Stimulated activated CD4-positive, alpha-beta T cell treated with anti-CD3 and anti-CD28 coated beads, Interleukin-1b, Interleukin-23, amount 100 ng/mL, for 4 hours (primary cell): ENCODE measurements at places on chromosomes 6 and 20.

- no peak for DNase-seq
Observed at GRCh38 chr20:40467703-40468411, 221.2 kb downstream of the MAFB start.

- no peak for DNase-seq
Observed at GRCh38 chr6:16265351-16266341, 27.3 kb downstream of the GMPR start.

- DNase-seq = no peak
Observed at GRCh38 chr20:6852478-6852877, 85.0 kb downstream of the BMP2 start.

- no peak for DNase-seq
Observed at GRCh38 chr6:74404366-74404765, 708.4 kb downstream of the CD109 start.

DNA sequence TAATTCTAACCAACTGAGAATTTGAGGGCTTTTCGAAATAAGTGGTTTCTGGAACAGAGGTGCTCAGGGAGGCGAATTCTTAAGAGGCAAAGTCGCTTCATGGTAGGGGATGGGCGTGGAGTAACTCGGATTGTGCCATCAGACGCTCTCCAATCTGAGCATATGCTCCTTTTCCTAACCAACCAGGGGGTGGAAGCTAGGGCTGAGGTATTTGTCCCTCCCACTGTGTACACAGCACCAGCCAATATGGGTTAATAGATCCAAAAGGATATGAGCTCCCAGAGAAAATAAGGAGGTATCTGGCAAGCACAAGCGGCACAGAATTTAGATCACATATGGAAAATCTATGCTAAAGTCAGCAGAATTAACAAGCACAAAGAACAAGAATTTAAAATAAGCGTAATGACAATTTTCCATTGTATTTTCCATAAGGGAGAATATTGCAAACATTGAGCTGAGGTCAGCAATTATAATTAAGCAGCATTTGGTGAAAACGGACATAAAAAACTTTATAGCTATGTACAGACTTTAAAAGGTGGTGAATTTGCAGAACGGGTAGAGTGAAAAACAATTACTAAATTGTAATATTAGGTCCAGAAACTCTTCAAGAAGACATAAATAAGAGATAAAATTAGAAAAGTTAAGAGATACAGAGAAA lies 55.0 kb upstream of the PHACTR1 start:
- no peak for DNase-seq

- DNase-seq = no peak
Observed at GRCh38 chr6:76633259-76633658, 560.8 kb upstream of the IMPG1 start.

GRCh38 chr6:37761554-37762271 lies 57.8 kb upstream of the ZFAND3 start:
- DNase-seq = no peak

- no peak for DNase-seq
Observed at GRCh38 chr6:163780994-163781393, 366.5 kb downstream of the QKI start.
